Esophagus squamous epithelium (tissue), 5 donors: ENCODE measurements at places on chromosomes 7 and 10.

DNA sequence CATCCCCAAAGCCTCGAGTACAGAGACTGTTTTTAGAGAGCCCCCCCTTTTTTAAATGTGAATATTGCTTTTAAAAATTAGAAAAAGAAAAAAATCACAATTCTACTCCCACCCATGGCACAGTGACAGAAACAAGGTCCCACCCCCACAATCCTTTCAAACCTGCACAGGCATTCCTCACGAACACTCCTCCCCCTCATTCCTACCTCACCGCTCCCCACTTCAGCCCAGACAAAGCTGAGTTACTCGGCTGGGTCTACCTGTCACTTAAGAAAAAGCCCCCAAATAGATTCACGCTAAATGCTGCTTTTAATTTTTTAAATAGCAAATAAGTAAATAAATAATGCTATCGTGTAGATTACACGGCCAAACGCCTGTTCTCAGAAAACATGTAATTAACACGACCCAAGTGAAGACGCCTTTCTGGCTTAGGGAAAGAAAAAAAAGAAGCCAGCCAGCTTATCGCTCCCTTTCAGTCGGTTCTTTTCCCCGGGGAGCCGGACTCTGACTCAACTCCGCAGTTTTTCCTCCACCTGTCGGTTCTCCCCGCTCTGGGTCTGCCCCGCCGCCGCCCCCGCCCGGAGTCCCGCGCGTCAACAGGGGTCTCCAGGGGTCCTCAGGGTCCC lies 739 bp downstream of the MPP7 start:
- no peaks in the 10 kb centered on the region for H3K27me3 ChIP-seq
- no peaks in the 10 kb centered on the region for H3K36me3 ChIP-seq
- no peak for DNase-seq
- H3K27ac ChIP-seq, result peak overlapping the region; percentile 93
- peak overlapping the region; percentile 98 for H3K4me3 ChIP-seq

DNA sequence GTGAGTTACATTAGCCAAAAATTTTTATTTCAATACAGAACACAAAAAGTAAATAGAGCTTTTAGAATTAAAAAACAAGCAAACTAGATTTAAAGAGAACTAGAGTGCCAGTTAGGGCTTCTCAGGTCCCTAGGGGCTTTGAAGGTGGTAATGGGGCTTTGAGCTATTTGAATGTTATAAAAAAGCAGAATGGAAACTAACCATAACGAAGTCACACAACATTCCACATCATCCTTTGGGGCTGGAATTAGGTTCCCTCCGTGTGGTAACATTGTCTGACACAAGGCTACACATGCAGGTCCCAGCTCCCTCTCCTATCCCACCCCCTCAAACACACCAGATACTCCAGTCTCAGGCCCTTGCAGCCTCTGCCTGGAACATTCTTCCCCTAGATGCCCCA lies 15.3 kb downstream of the JAZF1 start:
- H3K4me3 ChIP-seq, result no peak overlapping the region
- no peaks in the 10 kb centered on the region for H3K4me1 ChIP-seq
- H3K27ac ChIP-seq, result no peak overlapping the region
- H3K36me3 ChIP-seq, result no peaks in the 10 kb centered on the region
- no peak for DNase-seq
- H3K27me3 ChIP-seq, result no peaks in the 10 kb centered on the region

- H3K36me3 ChIP-seq, result no peaks in the 10 kb centered on the region
- no peak for DNase-seq
- no peak overlapping the region for H3K4me3 ChIP-seq
- no peaks in the 10 kb centered on the region for H3K27me3 ChIP-seq
- no peak overlapping the region for H3K27ac ChIP-seq
- peaks cover 38% of the 10 kb centered on the region for H3K4me1 ChIP-seq
Measured at GRCh38 chr7:108014215-108014614, 11.3 kb upstream of the LAMB1 start.

DNA sequence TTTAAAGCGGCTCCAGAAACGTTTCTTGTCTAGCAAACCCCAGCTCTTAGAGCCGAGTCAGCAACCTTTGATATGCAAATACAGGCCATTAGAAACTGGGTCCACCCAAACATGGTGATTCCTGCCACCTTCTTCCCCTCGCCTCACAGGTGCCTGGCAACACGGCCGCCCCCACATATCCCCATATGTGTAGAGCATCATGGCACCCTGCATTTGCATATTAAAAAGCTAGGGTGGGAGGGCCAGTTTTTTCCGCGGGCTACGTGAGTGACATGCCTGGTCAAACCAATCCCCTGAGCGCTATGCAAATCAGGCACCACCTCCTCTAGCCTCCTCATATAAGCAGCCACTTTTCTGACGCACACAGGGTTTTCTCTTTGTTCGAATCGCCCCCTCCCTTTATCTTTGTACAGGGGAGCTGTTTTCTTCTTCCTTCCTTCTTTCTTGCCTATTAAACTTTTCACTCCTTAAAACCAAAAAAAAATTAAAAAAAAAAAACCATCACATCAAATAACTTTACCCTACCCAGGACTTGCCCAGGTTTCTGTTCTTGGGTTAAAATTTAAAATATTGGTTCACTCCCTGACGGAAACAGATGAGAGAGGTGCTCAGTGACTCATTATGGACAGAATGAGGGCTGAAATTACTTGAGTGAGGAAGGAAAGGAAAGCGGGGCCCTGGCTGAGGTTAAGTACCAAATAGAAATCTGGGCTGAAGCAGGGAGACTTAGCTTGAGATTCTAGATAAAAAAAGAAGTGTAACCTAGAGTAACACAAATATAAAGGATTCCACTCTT lies 59.8 kb downstream of the COA1 start:
- no peaks in the 10 kb centered on the region for H3K27me3 ChIP-seq
- H3K4me3 ChIP-seq, result no peak overlapping the region
- H3K36me3 ChIP-seq, result no peaks in the 10 kb centered on the region
- H3K4me1 ChIP-seq, result no peaks in the 10 kb centered on the region

DNA sequence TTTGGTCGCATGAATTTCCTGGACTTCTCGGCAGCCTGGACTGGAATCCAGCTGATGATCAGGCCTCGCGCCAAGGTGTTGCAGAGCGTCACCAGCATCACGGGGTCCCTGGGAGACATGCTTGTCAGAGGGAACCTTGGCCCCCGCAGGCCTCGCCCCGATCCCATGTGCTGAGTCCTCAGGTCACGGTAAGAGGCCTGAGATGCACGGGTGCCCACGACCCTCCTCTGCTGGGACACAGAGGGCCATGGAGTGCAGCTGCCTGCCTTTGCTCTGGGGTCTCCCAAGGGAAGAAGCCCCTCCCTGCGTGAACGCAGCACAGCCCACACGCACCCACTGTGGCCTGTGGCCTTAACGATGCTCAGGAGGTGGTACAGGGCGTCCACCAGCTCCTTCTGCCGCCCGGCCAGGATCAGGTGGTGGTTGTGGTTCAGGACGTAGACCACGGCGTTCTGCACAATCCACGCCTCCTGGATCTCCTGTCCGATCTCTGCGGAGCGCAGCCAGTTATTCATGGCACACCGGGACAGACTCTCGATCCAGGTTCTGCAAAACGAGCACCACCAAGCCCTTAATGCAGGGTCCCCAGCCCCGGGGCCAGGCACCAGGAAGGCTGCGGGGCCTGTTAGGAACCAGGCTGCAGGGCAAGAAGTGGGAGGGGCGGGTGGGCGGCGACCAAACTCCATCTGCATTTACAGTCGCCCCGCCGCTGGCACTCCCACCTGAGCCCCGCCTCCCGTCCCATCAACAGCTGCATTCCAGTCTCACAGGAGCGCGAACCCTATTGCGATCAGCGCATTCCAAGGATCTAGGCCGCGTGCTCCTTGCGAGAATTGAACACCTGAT lies 29.4 kb downstream of the CFAP46 start:
- no peak overlapping the region for H3K27ac ChIP-seq
- H3K36me3 ChIP-seq, result no peaks in the 10 kb centered on the region
- H3K27me3 ChIP-seq, result no peaks in the 10 kb centered on the region
- no peak for DNase-seq
- no peak overlapping the region for H3K4me3 ChIP-seq
- H3K4me1 ChIP-seq, result no peaks in the 10 kb centered on the region

DNA sequence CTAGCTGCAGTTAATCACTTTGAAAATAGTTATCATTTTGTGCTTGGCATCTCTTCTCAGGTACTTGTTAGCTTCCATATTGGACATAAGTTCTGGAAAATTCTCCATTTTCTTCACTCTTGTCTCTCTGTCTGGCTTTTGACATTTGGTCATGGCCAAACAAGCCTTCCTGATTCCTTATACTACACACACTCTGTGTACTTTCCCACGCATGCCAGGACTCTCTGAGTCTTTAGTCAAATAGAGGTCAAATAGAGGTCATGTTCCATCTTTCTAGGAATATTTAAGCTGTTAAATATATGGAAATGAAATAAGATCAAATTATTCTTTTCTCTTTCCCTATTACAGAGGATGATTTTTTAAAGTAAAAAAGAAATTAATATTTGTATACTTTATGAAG lies 235.5 kb upstream of the PLXDC2 start:
- no peaks in the 10 kb centered on the region for H3K27me3 ChIP-seq
- no peak for DNase-seq
- H3K4me1 ChIP-seq, result no peaks in the 10 kb centered on the region
- no peaks in the 10 kb centered on the region for H3K36me3 ChIP-seq
- H3K4me3 ChIP-seq, result no peak overlapping the region

GRCh38 chr10:122168598-122169394 lies 102.3 kb upstream of the BTBD16 start:
- no peak overlapping the region for H3K4me3 ChIP-seq
- H3K4me1 ChIP-seq, result peaks cover 3% of the 10 kb centered on the region
- no peaks in the 10 kb centered on the region for H3K36me3 ChIP-seq
- H3K27me3 ChIP-seq, result no peaks in the 10 kb centered on the region
- peak overlapping the region; percentile 35 for H3K27ac ChIP-seq

DNA sequence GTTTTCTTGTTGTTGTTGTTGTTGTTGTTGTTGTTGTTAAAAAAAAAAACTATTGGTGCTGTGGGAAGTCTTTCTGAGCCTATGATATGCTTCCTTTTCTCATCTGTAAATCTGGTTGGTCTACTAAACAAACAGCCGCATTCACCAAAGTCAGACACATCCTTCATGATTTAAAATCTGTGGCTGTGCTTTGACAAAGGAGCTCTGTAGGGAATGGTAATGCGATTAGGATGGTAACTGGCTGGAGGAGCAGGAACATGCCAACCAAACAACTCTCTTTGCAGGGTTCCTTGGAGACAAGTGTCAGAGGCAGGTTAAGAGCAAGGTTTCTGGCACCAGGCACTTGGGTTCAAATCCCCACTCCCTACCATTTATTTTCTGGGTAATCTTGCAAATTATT lies 14.9 kb upstream of the SP4 start:
- H3K4me1 ChIP-seq, result peaks cover 3% of the 10 kb centered on the region
- no peak overlapping the region for H3K4me3 ChIP-seq
- no peaks in the 10 kb centered on the region for H3K27me3 ChIP-seq
- no peaks in the 10 kb centered on the region for H3K36me3 ChIP-seq

GRCh38 chr7:92614660-92615174 lies 24.5 kb upstream of the FAM133B start:
- no peaks in the 10 kb centered on the region for H3K27me3 ChIP-seq
- no peak overlapping the region for H3K4me3 ChIP-seq
- no peak for DNase-seq
- H3K36me3 ChIP-seq, result peaks cover 46% of the 10 kb centered on the region
- H3K27ac ChIP-seq, result no peak overlapping the region

DNA sequence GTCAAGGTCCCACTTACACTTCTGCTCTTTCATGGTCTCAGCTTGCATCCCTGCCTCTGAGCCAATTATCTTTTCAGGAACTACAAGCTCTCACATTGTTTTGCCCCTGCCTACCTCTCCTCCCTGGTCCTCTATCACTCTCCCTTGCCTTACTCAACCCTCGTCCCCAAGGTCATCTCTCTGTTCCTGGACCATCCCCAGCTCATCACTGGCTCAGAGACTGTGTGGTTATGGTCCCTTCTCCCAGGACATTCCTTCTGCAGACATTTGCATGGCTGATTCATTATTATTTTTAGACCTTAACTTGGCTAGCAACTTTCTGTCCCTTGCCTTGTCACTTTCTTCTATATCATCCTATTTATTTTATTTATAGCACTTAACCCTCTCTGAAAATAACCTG lies 17.8 kb upstream of the GPAM start:
- no peaks in the 10 kb centered on the region for H3K4me1 ChIP-seq
- H3K4me3 ChIP-seq, result no peak overlapping the region
- no peaks in the 10 kb centered on the region for H3K27me3 ChIP-seq
- H3K36me3 ChIP-seq, result no peaks in the 10 kb centered on the region
- H3K27ac ChIP-seq, result no peak overlapping the region
- DNase-seq, result no peak

- H3K4me3 ChIP-seq, result no peak overlapping the region
- H3K36me3 ChIP-seq, result no peaks in the 10 kb centered on the region
- no peak overlapping the region for H3K27ac ChIP-seq
- DNase-seq, result no peak
Measured at GRCh38 chr10:17910125-17910789, 41.5 kb upstream of the SLC39A12 start.

DNA sequence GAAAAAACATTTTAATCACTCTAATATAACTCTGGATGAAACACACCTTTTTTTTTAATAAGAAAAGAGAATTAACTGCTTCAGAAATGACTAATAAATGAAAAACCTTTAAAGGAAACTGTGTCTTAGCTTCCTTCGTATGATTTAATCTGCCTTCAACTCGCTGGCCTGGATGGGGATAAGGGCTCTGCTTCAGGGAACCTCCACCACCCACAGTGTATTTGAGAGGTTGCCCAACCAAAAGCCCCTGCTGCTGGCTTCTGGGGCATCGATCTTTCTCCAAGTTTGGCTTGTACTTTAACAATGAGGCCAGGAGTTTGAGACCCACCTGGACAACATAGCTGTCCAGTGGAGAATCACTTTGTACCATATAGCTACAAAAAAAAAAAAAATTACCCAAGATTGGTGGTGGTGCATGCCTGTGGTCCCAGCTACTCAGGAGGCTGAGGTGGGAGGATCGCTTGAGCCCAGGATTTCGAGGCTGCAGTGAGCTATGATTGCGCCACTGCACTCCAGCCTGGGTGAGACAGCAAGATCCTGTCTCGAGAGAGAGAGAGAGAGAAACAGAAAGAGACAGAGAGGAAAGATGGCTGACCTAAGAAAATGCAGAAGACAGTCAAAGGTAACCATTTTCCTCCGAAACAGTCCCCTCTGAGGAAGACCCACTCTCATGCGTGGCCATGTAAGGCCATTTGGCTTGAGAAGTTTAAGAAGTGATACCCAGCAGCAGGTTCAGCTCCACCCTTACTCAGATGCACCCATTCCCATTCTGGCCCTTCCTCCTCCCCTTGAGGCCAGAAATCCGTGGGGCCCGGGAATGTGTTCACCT lies 13.6 kb upstream of the LIMK1 start:
- DNase-seq, result no peak
- H3K27me3 ChIP-seq, result no peaks in the 10 kb centered on the region
- no peak overlapping the region for H3K4me3 ChIP-seq
- H3K27ac ChIP-seq, result no peak overlapping the region
- H3K36me3 ChIP-seq, result peaks cover 19% of the 10 kb centered on the region

DNA sequence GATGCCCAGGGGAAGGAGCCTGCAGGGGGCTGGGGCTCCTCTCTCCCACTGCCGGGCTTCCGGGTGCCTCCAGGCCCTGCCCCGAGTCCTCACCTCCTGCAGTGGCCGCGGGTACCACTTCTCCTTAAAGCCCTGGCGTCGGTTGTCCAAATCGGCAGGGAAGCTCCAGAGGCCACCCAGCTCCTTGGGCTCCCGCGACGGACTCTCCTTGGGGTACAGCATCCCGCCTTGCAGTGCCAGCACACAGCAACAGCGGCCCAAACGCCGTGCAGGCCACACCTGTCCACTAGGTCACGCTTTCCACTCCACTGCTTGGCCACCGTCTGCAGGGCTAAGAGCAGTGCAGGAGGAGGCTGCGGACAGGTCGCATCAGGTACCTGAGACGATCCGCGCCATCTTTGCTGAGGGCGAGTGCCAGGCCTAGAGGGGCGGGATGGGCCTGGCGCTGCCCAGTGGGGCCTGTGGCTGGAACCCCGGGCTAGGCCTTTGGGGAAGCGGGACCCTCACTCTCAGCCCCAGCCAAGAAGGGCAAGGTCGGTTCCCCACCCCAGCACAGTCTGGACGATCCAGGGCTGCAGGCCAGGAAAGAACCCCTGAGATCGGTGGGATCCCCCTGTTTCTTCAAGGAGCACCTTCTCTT lies 47.7 kb upstream of the ZNF479 start:
- no peak overlapping the region for H3K27ac ChIP-seq
